ENCODE measurements at places on chromosomes 2 and 18. TPM values are rescaled to one million over a fixed set of nuclear protein-coding genes. Genes with fewer than 3 reads are reported as not detected.

DNA sequence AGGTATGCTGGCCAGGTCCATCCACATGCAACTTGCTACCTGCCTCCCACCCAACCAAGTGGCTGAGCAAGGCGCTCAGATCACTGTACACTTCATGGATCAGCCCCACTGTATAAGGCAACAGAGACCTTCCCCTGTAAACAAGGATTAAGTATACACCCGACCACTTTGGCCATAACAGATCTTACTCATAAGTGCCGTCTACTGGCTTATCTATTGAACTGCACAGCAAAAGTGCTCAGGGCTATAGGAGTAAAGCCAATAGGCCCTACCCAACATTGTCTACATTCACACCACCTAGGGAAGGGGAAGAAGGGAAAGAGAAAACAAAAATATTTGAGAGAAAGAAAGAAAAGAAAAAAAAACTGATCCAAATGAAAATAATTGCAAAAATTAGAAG, 663.9 kb upstream of the LRRTM1 start:
- DNase-seq, result no peak

DNA sequence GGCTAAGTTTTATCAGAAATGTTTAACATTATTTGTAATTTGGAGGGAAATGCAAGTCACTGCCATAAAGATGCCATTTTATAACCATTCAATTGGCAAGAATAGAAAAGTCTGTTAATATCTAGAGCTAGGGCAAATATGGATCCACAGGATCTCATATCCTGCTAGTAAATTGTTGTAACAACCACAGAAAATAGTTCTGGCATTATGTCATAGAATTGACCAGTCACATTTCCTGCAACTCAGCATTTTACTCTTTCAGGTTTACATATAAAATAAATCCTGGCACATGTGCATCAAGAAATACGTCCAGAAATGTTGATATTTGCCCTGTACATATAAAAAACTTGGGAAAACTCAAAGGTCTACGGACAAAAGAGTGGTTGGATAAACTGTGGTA, 32.9 kb downstream of the OSBPL6 start:
- DNase-seq, result peak; percentile 17

- DNase-seq, result no peak
These were observed 242.8 kb upstream of the DOK6 start for GRCh38 chr18:69157906-69158305.

DNA sequence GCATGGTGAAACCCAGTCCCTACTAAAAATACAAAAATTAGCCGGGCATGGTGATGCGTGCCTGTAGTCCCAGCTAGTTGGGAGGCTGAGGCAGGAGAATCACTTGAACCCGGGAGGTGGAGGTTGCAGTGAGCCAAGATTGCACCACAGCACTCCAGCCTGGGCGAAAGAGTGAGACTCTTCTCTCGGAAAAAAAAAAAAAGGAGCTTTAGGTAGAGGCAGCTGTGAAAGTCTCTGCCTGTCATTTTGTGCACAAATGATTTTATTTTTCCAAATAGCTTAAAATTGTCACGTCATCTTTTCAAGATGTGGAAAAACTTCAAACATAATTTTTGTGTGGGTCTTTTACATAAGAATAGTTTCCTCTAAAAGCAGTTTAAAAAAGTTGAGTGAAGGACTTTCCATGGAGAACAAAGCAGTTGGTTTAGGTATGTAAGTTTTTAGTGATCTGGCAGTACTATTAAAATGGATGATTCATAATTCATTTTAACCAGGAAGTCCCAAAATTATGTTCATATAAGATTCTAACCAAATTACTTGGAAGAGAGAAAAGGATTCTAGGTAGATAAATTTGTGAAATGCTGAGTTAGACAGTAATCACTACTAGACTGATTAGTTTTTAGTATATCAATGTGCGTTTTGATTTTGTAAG, 11.5 kb downstream of the CCNYL1 start:
- DNase-seq, result no peak

- no peak for DNase-seq
These were observed 63.6 kb upstream of the LTBP1 start for GRCh38 chr2:32882816-32883810.

Gene NAB1
- total RNA-seq, result 51.0 TPM

Gene TTR
- not detected for total RNA-seq

GRCh38 chr2:216279459-216279858, 92.8 kb downstream of the MARCHF4 start:
- no peak for DNase-seq

GRCh38 chr2:105814291-105814940, 69.7 kb downstream of the NCK2 start:
- DNase-seq, result no peak

DNA sequence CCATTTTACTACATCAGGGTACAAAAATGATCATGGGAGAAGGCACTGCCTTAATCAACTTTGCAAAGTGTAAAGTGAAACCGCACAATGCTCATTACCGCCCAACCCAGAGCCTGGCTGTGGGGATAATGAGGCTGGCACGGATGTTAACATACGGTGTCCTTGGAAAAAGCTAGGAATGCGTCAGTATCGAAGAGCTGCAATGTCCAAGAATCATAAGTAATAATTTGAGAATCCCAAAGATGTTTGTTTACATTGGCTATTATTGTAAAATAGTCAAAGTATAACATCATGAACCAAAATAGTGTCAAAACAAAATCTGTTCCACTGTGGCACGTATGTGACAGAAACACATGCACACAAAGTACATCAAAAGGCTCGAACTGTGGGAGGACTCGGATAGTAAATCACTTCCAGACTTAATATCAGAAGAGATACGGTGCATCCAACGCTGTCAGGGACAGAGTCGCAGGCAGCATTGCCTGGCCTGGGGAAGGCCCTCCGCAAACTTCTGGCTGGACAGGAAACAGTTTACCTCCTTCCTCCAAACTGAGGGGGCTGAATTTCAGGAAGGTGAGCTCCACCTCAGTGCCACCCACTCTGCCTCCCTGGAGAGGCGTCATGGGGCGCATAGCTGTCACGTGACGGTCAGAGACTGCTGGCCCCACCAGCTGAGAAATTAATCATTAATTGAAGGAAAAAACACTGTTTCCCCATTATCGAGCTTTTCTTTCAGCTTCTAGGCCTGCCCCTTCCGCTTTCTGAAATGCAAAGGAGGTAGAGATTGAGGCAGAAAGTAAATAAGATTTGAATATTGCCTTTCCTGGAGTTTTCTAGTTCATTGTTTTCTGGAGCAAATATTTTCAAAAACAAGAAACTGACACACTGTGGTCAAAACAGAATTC, 1.8 kb upstream of the ID2 start:
- DNase-seq, result peak; percentile 47
